Adrenal gland (tissue), 19 donors: ENCODE measurements at places on chromosomes 5 and 9. TPM values are rescaled to one million over a fixed set of nuclear protein-coding genes. Genes with fewer than 3 reads are reported as not detected.

Gene TBCA
- total RNA-seq: 595 TPM

Gene ENDOG
- total RNA-seq: 15.9 TPM

- H3K27ac ChIP-seq: no peak overlapping the region
- DNase-seq: no peak
- no peaks in the 10 kb centered on the region for H3K36me3 ChIP-seq
- no peaks in the 10 kb centered on the region for H3K27me3 ChIP-seq
- no peak overlapping the region for H3K4me3 ChIP-seq
- no peaks in the 10 kb centered on the region for H3K4me1 ChIP-seq
Observed at GRCh38 chr5:123611406-123611709, 99.4 kb downstream of the CSNK1G3 start.

DNA sequence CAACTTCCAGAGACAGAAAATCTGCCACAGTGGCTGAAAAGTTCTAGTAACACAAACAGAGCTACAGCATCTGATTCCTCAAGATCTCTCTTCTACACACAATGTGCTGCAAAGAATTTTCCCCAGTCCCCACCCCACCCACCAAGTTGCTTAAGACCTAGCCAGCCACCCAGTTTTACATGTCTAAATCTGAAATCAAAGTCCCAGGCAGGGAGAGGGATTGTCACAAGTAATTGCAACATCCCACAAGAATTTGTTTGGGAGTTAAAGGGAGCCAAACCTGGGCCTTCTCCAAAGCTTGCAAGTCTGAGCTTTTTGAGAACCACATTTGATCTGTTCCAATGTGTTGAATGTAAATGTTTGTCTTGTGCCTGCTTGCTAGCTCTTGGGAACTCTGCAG lies 15.5 kb downstream of the IGIP start:
- H3K4me1 ChIP-seq: peaks cover 21% of the 10 kb centered on the region
- no peak overlapping the region for H3K4me3 ChIP-seq
- no peaks in the 10 kb centered on the region for H3K27me3 ChIP-seq
- H3K36me3 ChIP-seq: no peaks in the 10 kb centered on the region
- no peak for DNase-seq

GRCh38 chr5:124528838-124529237 lies 217.6 kb downstream of the ZNF608 start:
- no peaks in the 10 kb centered on the region for H3K4me1 ChIP-seq
- no peak overlapping the region for H3K27ac ChIP-seq
- no peak for DNase-seq
- no peaks in the 10 kb centered on the region for H3K36me3 ChIP-seq

GRCh38 chr5:147754372-147755122 lies 28.0 kb downstream of the JAKMIP2 start:
- DNase-seq: no peak
- H3K4me1 ChIP-seq: no peaks in the 10 kb centered on the region
- no peak overlapping the region for H3K4me3 ChIP-seq
- H3K36me3 ChIP-seq: no peaks in the 10 kb centered on the region
- no peaks in the 10 kb centered on the region for H3K27me3 ChIP-seq
